ENCODE measurements at places on chromosomes 11 and 22.

DNA sequence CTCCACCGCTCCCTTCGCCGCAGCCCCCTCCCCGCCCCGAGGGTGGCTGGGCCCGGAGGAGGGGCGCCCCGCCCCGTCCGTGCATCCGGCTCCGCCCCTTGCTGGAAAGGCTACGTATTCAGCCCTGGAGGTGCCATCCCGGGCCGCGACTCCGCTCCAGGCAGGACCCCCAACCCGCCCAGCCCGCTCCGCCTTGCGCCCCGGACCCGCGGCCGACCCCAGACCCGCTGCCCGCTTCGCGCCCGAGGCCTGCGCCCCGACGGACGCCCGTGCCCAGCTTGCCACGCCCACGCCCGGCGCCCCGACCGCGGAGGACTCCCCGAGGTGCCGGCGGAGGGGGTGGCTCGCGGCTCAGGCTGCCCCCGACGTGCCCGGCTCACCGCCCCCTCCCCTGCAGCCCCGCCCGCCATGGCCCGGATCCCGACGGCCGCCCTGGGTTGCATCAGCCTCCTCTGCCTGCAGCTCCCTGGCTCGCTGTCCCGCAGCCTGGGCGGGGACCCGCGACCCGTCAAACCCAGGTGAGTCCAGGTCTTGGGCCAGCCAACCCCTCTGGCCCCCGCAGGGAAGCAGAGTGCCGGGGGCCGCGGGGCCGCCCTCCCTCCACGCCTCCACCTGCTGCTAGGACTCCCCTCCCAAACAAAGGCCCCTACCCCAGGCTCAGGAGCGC, at the start of gene ADM2:
Gene ADM2 (plus strand): TSS at position 104 of the 667 bp plus-strand sequence. CDS start 305 bp downstream, at position 409.
- DNase-seq, result no peak

- no peak for DNase-seq
Measured at GRCh38 chr22:43134553-43134952, 8.6 kb downstream of the MCAT start.

DNA sequence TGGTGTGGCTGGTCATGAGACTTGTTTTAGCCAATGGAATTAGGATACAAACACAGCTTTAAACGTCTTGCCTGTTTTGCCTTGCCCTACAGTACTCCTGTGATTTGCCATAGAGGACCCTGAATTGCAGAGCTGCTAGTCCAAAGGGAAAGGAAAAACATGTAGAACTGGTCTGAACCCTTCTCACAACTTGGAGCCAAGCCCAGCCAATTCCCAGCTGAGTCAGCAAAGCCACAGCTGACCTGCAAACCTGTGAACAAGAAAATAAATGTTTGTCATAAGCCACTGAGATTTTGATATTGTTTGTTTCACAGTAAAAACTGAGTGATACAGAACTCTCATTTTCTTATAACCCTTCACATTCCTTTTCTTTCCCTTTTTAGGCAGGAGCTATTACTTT, 360.5 kb upstream of the API5 start:
- DNase-seq, result no peak

- no peak for DNase-seq
Measured at GRCh38 chr11:72576243-72576595, 98.0 kb downstream of the PDE2A start.

DNA sequence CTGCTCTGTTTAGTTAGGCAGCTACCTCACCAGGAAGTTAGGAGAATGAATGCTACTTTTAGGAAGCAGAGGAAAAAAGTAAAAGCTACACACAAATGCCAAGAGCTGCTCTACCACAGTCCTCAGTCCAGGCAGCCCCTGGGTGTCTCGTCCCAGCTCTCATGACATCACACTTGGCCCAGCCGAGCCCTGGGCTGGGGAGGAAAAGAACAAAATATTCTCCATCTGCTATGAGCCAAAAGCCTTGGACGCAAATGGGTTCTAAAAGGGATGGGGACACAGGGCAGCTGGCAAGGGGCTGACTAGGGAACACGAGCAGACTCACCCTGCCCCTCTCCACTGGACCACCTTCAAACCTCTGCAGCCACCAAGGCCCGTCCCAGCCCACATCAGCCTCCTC, 26.1 kb downstream of the TMEM184B start:
- no peak for DNase-seq

GRCh38 chr11:110812086-110812733, 100.0 kb upstream of the ARHGAP20 start:
- no peak for DNase-seq

- peak; percentile 20 for DNase-seq
Measured at GRCh38 chr11:117189191-117189940, 9.8 kb upstream of the TAGLN start.

- no peak for DNase-seq
Measured at GRCh38 chr11:36162883-36163434, 126.3 kb downstream of the COMMD9 start.

GRCh38 chr11:130523166-130523565, 74.7 kb downstream of the ADAMTS15 start:
- no peak for DNase-seq

- DNase-seq, result no peak
Measured at GRCh38 chr11:57323167-57323854, 1.4 kb downstream of the TNKS1BP1 start.

DNA sequence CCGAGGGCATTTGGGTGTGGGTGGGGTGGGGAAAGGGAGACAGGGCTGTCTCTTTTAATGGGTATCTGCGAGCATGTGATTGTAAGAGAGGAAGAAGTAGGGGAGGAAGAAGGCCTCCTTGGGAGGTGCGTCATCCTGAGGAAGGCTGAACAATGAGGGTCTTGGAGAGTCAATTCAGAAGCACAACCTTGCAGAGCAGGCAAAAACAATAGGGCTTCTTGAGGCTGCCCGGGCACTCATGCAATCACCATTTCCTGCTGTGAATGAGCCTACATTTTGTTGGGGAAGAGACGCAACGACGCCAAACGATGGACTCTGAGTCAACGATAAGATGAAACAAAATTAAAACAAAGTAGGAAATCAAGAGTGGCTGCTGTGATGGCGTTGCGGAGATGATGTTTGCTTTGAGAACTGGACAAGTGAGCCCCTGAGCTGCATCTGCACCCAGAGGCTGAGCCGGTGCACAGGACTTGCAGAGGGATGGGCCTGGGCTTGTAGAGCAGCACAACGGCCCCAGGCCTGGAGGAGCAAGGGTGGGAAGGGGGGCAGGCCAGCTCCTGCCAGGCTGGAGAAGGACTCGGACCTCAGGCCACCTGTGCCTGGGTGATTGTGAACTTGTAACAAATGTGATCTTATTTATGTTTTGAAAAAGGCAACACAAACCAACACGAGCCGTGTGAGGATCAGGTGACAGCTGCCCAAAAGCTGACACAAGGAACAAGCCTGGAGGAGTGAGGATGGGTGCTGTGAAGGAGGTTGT, 92.3 kb upstream of the B3GAT1 start:
- DNase-seq, result no peak

- peak; percentile 3 for DNase-seq
Measured at GRCh38 chr22:47166033-47166404, 403.6 kb downstream of the TBC1D22A start.
